NCI-H1048 (cell line): ENCODE measurements at places on chromosomes 7 and 10.

DNA sequence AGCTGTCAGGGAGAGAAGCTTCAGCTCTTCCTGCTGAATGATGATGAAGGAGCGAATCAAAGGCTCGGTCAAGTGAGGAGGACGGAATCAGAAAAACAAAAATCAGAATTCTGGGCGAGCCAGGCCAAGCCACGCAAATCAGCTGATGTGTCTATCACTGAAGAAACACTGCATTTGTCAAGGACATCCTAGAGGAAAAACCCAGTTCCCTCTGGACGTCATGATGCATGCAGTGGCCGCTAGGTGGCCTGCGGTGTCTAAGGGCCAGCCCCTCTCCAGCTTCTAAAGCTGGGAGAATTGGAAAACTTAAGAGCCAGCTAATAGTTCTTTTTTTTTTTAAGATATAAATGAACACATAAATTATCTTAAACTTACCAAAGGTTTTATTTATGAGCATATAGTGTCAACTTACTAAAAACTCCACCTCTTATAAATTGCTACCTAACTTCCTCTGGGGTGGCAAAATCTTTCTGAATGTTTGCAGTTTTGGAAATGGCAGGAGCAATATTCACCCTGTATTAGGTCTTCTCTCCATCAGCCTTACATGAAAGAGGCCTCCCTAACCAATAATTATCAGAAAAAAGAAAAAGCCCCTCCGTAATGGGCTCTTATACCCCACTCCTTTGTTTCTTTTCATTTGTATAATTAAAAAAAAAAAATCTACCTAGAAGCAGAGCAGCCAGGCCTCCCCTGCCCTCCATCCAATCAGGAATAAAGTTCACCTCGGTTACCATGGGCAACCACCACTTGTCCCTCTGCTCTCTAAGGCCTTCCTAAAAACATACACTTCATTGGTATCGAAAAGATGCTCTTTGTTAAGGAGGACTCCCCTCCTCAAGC lies 186.8 kb downstream of the USP6NL start:
- no peak for DNase-seq

DNA sequence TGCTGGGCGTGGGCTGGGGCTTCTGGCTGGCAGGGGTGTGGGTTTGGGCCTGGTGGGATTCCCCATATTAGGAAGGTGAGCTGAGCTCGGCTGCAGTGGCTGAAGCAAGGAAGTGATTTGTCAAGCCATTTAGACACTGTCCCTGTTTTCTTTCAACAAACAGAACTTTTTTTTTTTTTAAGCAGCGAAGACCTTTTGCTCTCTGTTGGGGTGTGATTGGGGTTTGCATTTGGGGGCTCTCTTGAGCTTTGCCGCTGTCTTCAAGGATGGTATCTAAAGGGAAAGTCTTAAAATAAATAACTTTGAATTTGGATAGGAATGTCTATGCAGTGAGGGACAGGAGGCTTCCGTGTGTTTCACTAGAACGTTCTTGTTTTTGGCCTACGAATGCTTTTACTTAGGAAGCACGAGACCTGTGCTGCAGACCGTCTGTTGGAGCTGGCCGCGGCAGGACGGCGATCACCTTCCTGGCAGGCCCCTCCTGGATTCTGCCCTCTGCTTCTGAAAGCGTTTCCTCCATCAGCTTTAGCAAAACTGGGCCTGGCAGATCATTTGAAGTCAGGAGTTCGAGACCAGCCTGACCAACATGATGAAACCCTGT lies 43.9 kb downstream of the FOXK1 start:
- DNase-seq: no peak

GRCh38 chr10:109838592-109839244 lies 84.6 kb downstream of the XPNPEP1 start:
- no peak for DNase-seq

DNA sequence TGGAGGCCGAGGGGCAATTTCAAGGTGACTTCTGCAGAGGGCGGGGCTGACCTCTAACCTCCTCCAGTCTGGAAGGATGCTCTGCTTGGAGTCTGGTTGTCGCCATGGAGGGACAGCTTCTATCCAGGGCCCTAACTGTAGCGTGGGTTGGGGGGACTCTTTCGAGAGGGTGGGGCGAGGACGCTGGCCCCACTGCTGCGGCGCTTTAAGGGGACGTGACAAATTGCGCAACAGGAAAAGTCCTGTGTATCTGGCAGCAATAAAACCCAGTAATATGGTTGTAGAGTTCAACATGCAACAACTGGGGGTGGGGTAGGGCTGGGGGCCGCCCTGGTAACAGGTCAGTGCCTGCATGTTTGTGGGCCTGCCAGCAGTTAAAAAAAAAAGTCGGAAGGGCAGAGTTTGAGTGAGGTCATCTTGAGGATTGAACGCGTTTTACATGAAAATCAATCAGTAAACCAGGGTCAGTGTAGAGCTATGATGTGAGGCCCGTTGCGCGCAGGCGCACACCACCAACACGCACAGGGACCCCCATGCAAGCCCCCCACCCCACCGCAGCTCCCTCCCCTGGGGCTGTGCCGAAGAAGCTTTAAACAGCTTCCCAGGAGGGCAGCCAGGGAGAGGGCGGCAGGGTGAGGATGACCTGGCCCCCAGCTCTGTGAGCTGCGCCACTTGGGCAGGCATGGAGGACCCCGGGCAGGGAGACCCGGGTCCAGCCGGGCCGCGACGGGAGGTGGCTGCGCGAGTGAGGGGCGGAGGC lies 4.3 kb downstream of the SHH start:
- no peak for DNase-seq

DNA sequence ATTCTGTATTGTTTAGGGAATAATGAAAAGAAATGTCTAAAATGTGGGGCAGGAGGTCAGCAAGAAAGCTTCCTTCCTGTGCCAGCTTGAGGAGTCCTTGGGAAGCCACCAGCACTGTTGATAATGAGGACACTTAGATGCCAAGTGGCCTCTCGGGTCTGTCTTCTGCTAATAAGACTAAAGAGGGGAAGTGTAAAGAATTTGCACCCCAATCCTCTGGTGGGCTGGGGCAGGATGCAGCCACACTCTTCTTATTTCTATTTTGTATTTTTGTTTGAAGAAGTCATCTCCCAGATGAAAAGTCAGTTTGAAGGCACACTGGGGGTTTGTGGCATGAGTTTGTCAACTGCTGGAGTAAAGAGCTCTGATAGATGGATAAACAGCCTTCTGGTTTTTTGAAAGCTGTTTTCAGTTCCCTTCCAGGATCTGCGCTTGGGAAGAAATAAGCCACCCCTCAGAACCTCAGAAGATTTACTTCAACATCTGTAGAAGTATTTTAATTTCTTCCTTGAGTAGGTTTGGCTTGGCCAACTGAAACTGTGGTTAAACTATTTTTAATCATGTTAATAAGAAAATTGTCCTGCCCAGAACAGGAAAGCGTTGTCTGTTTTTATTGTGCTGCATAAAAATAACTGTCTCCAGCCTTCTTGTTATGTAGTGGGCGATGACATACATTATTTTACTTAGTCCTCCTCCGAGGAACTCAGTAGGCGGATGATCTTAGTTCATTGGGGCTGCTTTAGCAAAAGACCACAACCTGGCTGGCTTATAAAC lies 128.8 kb upstream of the GPR26 start:
- no peak for DNase-seq

GRCh38 chr7:92332782-92333181 lies 87.0 kb downstream of the ANKIB1 start:
- DNase-seq: no peak

DNA sequence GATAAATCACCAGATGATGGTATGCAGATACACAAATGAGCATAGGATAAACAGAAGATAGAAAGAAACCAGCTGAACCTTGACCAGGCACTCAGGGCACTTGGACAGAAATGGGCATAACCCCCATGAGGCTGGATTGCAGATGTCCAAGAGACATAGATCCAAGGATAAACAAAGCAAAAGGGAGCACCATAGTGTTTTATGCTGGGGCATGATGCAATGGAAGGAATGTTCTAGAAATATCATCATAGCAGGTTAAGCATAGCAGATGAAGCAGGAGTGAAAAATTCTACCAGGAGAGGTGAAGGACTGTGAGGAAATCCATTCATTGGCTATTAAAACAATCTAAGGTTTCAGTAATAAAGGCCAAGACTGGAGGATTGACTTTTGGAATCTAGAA lies 70.5 kb upstream of the TES start:
- no peak for DNase-seq

DNA sequence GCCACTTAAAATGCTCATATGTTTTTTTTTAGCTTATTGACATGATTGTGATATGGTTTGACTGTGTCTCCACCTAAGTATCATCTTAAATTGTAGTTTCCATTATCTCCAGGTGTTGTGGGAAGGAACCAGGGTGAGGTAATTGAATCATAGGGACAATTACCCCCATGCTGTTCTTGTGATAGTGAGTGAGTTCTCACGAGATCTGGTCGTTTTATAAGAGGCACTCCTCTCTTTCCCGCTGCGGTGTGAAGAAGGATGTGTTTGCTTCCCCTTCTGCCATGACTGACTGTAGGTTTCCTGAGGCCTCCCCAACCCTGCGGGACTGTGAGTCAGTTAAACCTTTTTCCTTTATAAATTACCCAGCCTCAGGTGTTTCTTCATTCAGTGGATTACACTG lies 80.5 kb upstream of the ETV1 start:
- no peak for DNase-seq

DNA sequence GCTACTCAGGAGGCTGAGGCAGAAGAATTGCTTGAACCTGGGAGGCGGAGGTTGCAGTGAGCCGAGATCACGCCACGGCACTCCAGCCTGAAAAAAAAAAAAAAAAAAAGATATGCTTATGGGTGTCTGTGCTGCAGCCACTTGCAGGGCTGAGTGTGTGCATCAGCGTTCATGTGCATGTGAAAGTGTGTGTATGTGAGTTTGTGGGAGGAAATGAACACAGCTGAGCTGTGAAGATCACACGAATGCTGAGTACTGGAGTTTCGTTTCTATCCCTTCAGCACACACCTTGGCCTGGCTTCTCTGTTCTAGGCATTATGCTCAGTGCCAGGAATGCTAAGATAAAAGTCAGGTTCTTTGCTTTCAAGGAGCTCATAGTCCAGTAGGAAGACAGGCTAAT lies 12.0 kb upstream of the SVOPL start:
- no peak for DNase-seq

DNA sequence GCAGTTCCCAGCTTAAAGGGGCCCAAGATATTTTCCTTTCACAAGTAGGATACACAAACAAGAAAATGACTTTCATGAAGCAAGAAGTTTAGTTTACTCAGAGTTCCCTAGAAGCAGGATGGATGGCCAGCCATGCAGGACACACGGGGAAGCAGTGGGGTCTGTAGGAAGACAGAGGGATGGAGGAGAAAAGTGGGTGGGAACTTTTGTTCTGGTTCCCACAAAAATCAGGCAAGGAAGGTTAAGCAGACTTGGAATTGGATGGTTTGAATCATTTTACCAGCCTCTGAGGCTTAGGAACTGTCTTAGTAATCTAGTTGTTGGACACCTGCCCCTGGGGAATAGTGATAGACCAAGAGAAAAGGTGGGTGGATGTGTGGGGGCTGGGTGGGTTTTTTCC lies 263.3 kb upstream of the VSTM2A start:
- no peak for DNase-seq

- DNase-seq: no peak
These were observed 260.7 kb downstream of the BICC1 start for GRCh38 chr10:58773341-58773740.

GRCh38 chr7:68679459-68680234 lies 918.6 kb upstream of the AUTS2 start:
- no peak for DNase-seq

DNA sequence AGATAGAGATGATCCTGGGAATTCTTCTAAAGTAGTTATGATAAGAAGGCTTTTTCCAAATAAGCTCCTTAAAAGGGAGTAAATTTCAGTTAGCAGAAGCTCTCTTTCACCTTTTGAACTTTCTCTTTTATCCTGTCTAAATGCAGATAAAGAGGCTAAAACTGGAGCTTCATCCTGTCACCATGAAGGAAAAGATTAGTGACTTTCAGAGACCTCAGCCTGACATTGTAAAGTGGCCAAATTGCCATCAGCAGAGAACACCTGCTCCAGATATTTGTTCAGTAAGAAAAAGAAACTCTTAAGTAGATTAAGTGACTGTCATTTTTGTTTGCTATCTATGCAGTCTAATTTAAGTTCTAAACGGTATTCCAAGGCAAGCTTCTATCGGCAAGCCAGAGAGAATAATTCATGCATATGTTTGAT lies 18.3 kb downstream of the VWDE start:
- DNase-seq: no peak

GRCh38 chr10:90977855-90978486 lies 57.1 kb upstream of the ANKRD1 start:
- no peak for DNase-seq

DNA sequence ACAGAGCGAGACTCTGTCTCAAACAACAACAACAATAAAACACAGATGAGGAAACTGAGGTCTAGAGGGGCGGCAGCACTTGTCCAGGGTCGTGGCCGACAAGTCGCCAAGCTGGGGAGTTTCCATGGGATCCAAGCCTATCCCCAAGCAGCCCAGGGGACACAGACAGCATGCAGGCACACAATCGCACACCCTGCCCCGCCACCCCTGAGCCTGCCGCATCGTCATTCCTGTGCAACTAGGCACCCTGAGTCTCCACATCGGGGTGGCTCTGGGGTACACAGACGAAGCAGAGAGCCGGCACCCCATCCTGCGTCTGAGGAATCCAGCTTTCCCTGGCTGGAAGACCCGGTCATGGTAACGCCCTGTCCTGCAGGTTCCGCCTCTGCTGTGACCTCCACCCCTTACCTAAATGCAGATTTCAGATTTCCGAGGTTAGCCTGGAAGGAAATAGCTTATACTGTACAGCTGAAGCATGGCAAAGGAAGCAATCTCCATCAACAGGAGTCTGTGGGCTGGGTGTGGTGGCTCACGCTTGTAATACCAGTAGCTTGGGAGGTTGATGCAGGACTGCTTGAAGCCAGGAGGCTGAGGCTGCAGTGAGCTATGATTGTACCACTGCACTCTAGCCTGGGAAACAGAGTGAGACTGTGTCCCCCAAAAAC lies 136.1 kb upstream of the TNRC18 start:
- no peak for DNase-seq

DNA sequence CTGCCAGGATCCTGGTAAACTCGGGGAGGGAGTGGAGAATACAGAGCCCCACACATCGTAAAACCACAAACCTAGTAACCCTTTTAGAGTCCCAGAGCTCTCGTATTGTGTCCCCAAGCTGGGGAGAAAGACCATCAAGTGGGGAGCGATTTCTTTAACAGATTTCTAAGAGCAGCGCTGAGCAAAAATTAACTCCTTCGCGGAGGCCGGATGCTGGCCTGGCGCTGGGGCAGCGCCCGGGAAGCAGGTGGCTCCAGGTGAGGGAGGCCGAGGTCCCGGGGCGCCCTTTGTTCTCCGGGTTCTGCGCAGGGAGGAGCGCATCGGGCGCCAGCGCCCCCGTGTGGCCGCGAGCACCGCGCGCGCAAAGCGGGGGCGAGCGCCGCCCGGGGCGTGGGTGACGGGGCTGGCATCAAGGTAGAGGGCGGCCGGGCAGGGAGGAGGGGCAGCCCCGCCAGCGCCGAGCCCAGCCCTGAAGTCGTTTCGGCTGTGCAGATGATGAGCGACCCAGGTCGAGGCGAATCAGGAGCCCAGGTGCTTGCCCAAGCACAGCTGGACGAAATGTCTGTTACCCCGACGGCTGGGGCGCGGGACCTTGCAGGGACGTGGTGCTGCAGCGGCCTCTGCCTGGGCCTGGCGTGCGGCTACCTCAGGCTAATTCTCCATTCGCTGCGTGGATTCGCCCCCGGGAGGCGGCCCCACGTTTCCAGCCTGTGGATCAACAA lies 10.4 kb upstream of the FGFR2 start:
- DNase-seq: peak; percentile 33
